Activated T-helper 1 cell treated with Interleukin-2 at 50 U/mL for 16 hours (primary cell): ENCODE measurements at places on chromosomes 13 and 19.

- peak; percentile 13 for DNase-seq
Observed at GRCh38 chr19:4866595-4867424, 657 bp downstream of the PLIN3 start.

GRCh38 chr19:8593931-8594330, 16.6 kb downstream of the ADAMTS10 start:
- no peak for DNase-seq

GRCh38 chr19:40453151-40453735, 9.1 kb upstream of the SERTAD3 start:
- no peak for DNase-seq

- no peak for DNase-seq
Observed at GRCh38 chr13:51825165-51825592, 19.8 kb downstream of the TMEM272 start.

GRCh38 chr13:58633226-58633625, 1001.7 kb downstream of the PCDH17 start:
- no peak for DNase-seq

DNA sequence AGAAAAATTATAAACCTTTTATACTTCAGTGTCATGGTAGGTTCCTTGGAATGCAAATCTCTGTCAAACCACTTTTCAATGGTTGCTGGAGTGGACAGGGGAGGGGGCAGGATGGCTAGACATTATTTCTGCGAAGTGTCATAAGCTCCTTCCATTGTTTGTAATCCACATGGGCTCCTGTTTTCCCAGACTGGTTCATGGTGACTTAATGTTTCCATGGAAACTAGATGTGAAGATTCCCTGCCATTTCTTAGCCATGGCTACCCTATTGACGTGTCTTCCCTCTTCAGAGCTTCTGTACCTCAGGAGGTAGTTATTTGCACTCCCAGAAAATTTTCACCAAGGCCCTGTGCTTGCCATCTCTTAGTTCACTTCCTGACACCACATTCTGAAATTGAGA, 95.3 kb downstream of the UFM1 start:
- DNase-seq, result no peak

GRCh38 chr13:50955798-50956197, 46.2 kb downstream of the RNASEH2B start:
- no peak for DNase-seq

GRCh38 chr19:29672933-29673336, 7.7 kb downstream of the PLEKHF1 start:
- DNase-seq, result peak; percentile 80

DNA sequence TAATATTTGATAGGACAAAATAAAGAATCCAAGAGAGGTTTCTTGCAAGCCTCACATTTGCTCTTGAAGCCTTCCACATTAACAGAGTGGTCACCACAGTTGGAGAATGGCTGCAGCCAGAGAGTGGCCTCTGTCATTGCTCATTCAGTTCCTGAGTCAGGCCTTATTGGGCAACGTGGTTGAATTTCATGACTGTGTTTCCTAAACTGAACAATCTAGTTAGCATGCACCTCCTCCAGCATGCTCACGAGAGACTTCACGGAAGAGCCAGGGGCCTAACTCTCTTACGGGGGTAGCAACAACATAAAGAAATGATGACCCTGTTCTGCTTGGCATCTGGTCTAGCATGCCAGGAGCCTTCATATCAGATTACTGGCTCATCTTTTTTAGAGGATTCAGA, 9.6 kb upstream of the UBL3 start:
- no peak for DNase-seq

DNA sequence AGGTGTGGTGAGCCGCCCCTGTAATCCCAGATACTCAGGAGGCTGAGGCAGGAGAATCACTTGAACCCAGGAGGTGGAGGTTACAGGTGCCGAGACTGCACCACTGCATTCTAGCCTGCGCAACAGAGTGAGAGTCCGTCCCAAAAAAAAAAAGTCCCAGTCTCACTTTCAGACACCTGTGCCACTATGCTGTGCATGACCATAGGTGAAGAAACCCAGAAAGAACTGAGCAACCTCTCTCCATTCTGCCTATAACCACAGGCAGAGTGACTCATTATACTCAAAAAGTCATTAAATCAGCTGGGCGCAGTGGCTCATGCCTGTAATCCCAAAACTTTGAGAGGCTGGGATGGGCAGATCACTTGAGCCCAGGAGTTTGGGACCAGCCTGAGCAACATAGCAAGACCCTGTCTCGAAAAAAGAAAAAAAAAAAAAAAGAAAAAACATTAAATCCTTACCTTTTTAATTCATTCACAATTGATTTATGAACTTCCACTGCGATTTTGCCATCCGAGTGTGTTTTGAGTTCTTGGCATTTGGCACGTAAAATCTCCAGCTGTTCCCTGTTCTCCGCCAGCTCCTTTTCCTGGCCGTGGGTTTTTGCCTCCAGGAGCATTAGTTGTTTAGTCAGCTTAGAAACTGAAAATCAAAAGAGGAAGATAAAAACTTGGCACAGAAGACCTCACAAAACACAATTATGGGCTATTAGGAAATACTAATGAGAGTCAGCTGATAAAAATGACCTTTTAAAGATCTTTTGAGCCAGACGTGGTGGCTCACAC, 45.5 kb upstream of the SLC7A9 start:
- DNase-seq, result no peak

DNA sequence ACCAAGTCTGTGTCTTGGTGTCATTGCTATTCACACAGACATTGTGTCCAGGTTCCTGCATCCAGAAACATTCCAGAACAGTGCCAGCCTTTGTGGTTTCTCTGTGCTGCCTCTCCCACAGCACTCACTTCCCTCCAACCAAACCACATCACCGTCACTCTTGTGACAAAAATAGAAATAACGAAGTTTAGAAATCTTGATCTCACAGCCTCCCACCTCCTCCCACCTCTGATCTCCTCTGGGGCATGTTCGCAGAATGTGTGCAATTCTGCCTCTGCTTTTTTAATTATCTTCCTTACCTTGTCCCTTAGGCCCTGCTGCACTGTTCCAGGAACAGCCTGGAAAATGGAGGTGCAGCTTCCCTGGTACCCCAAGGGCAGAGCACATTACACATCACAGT, 8.7 kb upstream of the SERPINE3 start:
- no peak for DNase-seq

DNA sequence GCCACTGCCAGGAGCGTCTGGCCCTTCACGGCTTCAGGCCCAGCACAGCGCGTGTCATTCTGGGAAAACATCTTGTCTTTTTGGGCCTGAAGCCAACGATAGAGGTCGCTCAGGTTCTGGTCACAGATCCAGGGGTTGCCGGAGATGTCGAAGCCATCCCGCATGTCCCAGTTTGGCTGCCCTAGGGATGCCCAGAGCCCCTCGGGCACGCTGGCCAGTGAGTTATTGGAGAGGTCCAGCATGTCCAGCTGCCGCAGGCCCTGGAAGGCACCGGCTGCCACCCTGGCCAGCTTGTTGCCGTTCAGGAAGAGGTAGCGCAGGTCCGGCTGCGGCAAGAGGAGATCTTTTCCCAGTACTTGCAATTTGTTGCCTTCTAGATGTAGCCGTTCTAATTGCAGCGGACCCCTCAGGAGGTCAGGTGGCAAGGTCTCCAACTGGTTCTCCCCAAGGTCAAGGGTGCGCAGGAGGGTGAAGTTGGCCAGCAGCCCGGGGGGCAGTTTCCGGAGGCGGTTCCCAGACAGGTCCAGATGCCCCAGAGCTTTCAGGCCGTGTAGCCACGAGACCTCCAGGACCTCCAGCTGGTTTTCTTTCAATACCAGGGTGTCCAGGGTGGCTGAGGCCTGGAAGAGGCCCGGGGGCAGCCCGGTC, 1.8 kb downstream of the LRG1 start:
- no peak for DNase-seq

GRCh38 chr13:48750588-48751383, 97.1 kb downstream of the CYSLTR2 start:
- no peak for DNase-seq

DNA sequence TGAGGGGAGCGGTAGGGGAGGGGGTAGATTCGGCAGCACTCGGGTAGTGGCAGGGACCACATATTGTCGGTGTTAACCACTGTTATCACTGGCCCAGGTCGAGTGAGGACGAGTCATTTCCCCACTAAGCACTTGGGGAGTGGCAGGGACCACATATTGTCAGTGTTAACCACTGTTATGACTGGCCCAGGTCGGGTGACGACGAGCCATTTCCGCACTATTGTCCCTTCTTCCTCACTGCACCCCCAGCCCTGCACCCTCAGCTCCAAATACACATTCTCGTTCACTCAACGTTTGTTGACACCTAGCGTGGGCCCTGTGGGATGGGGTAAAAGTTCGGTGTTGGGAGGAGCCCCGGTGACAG, 467 bp upstream of the CLN5 start:
- peak; percentile 59 for DNase-seq

- DNase-seq, result no peak
Observed at GRCh38 chr19:33405254-33405552, 31.7 kb downstream of the CEBPG start.

GRCh38 chr13:112706171-112706570, 16.3 kb downstream of the ATP11A start:
- DNase-seq, result no peak

GRCh38 chr13:72379581-72379980, 347.8 kb downstream of the MZT1 start:
- DNase-seq, result no peak

DNA sequence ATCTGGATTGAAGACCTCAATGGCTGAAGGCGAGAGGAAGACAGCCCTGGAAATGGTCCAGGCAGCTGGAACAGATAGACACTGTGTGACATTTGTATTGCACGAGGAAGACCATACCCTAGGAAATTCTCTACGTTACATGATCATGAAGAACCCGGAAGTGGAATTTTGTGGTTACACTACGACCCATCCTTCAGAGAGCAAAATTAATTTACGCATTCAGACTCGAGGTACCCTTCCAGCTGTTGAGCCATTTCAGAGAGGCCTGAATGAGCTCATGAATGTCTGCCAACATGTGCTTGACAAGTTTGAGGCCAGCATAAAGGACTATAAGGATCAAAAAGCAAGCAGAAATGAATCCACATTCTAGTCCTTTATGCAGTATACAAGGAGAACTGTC, 1.2 kb downstream of the POLR1D start:
- no peak for DNase-seq

DNA sequence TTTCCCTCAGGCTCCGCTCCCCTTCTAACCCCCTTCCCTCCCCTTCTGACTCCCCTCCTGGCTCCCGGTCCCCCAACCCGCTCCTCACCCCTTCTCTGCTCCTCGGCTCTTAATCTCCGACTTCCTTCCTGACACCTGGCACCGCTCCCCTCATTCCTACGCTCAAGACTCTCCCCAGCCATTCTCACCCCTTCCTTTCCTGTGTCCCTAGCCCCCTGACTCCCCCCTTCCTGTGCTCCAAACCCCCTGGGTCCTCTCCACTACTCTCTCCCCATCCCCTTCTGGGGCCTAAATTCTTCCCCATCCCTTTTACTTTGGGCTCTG, 658 bp downstream of the CLPP start:
- no peak for DNase-seq

DNA sequence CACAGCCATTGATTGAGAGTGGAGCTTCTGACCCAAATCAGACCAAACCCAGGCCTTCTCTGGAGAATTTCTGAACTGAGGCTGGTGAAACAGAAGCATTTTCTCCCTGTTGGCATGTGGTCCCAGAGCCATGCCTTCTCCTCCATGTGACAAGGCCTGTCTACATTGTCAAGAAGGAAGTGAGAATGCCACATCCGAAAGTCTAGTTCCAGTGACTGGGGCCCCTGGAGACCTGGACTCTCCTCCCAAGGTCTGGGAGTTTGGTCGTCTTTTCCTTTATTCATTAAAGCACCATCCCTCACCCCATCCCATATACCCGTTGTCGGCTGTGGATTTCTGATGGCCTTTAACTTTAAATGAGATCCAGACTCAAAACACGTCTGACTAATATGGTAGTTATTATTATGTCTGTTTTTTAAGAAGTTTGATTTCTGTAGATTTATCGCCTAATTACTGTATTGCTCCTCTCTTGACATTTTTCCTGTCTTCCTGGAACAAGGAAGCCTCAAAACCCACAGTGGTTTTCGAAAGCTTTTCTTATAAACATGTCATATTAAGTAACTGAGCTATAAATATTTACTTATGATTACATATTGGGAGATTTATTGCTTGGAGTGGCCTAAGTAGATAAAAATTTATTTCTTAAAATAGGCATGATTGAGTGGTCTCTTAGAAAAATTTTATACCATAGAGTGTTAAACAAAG, 128.3 kb upstream of the FRY start:
- DNase-seq, result no peak

- no peak for DNase-seq
Observed at GRCh38 chr19:46115396-46116106, 8.9 kb downstream of the IGFL3 start.
